ELR (cell line): ENCODE measurements at places on chromosomes 12 and 14.
A peak's percentile ranks its signal among the peaks of the same experiment; 100 is the strongest.

DNA sequence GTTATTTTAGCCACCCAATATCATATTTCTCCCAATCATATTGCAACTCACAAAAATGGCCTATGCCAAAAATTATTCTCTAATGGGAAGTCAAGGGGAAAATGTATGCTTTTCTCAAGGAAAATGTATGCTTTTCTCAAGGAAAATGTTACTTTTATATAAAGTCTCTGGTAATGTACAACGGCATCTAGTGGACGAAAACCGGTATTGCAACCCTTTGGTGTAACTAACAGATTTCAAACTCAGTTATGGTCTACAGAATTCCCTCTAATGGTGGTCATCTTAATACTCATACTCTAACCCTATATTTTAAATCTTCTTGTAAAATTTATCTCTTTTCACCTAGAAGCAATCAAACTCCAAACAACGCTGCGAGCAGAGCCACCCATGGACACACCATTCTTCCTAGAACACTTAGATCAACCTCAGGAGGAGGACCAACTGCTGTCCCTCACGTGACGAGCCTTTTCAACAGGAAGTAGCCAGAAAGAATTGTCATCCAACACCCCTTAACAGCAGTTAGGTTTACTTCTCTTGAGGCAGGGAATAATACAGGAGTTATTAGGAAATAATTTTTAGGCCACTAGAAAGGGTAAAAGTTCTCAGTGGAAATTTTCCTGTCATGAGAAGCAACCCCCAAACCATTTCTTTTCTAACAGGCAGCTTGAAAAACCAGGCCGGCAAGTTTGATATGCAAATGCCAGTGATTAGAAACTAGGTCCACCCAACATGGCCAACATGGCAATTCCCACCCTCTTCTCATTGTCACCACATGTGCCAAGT, 20.1 kb downstream of the APOBEC1 start:
- DNase-seq: peak; percentile 65

GRCh38 chr12:51326698-51327439, 2.9 kb upstream of the BIN2 start:
- DNase-seq: peak; percentile 56

- DNase-seq: no peak
Measured at GRCh38 chr14:22492622-22493542, 96.1 kb downstream of the DAD1 start.

DNA sequence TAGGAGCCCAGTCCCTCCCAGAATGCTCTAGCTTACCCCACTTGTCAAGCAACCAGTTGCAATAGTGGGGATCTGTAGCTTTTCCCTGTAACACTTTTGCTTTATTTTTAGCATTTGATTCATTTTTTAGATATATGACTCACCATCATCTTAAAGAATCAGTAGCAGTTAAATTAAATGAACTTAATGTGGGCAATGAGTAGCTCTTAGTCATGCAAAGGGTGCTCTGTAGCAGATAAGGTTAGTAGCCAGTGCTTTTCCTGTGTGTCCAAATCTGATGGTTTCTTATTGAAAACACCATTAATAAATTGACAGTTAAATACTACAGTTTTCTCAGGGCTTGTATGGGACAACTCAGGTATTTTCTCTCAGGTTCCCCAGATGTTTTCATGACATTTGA, 311.8 kb downstream of the RERGL start:
- DNase-seq: peak; percentile 59

DNA sequence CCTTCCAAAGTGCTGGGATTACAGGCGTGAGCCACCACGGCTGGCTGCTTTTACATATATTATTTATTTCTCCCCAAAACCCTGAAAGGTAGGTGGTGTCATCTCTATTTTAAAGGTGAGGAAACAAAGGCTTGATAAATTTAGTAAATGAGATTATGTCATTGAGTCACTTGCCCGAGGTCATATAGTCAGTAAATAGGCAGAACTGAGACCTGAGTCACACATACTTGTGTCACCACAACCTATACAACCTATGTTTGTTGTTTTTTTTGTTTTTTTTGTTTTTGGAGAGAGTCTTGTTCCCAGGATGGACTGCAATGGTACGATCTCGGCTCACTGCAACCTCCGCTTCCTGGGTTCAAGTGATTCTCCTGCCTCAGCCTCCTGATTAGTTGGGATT, 12.8 kb downstream of the TSFM start:
- DNase-seq: peak; percentile 93

- DNase-seq: no peak
Measured at GRCh38 chr12:118206107-118206412, 70.1 kb downstream of the PEBP1 start.

- DNase-seq: no peak
Measured at GRCh38 chr14:77613201-77613600, 3.2 kb downstream of the SPTLC2 start.

- DNase-seq: no peak
Measured at GRCh38 chr14:103135333-103136260, 12.3 kb downstream of the TNFAIP2 start.

DNA sequence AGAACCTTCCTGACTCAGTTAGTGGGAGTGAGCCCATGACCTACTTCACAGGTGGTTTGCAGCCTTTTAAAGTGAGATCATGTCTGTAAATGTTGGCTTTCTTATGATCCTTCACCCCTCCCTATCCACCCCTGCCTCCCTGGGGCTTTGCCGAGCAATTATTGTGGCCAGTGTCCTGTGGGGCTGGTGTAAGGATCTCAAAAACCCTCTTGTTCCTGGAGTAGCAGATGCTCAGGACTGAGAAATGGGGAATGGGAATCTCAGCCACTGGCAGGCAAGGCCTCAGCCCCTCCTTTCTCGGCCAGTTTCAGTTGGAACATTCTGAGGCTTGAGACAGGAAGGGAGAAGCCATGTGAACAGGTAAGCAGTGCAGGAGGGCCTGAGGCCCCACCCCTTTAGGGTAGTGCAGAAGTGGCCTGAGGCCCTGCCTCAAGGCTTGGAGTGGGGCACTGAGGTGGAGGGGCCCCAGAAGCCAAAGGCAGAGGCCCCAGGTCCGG, 53.8 kb downstream of the PLEKHG3 start:
- peak; percentile 19 for DNase-seq

DNA sequence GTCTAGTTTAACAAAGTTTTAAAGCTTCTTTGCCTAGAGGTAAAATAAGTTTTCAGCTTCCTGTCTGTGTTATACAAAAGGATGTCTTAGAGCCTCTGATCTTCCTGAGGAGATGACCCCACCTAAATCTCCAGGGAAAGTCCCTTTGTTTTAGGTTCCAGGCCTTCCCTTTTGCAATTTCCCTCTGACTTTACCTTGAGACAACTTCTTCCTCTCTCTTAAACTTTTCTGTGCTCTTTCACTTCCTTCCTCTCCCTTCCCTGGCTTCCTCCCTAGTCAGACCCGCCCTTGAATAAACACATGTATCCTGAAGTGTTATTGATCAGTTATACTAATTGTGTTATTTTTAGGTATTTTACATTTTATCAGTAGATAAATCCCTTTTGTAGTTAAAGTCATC, 134.8 kb downstream of the DYRK2 start:
- DNase-seq: no peak

- DNase-seq: no peak
Measured at GRCh38 chr12:69969011-69969410, 144.0 kb downstream of the MYRFL start.

DNA sequence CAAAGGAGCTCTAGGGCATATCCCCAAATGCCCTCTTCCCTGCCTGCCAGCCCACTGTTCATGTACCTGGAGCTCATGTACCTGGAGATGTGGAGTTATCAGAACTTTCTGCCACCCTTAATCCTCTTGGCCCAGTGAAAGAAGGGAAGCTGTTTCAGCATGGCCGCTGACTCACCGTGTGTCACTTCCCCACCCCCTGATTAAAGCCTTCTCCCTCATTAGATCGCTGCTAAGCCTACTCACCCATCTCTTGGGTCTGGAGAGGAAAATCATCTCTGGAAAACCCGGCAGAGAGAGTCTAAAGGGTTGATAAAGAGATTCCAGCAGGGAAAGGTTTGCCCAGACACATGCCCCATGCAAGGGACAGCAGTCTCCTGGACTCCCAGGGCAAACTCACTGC, 4.5 kb upstream of the LTBP2 start:
- DNase-seq: peak; percentile 97

GRCh38 chr12:27592548-27592947, 68.5 kb downstream of the PPFIBP1 start:
- DNase-seq: peak; percentile 60

DNA sequence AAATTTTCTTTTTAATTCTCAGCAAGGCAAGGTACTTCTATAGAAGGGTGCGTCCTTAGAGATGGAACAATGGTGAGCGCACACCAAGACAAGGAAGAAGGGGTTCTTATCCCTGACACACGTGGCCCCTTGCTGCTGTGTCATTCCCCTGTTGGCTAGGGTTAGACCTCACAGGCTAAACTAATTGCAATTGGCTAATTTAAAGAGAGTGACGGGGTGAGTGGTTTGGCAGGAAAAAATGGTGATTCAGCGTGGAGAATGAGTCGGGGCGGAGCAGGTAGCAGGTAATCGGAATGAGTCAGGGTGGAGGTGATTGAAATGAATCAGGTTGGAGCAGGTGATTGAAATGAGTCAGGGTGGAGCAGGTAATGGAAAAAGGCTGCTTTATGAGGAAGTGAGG, 36.3 kb upstream of the HECTD1 start:
- no peak for DNase-seq

DNA sequence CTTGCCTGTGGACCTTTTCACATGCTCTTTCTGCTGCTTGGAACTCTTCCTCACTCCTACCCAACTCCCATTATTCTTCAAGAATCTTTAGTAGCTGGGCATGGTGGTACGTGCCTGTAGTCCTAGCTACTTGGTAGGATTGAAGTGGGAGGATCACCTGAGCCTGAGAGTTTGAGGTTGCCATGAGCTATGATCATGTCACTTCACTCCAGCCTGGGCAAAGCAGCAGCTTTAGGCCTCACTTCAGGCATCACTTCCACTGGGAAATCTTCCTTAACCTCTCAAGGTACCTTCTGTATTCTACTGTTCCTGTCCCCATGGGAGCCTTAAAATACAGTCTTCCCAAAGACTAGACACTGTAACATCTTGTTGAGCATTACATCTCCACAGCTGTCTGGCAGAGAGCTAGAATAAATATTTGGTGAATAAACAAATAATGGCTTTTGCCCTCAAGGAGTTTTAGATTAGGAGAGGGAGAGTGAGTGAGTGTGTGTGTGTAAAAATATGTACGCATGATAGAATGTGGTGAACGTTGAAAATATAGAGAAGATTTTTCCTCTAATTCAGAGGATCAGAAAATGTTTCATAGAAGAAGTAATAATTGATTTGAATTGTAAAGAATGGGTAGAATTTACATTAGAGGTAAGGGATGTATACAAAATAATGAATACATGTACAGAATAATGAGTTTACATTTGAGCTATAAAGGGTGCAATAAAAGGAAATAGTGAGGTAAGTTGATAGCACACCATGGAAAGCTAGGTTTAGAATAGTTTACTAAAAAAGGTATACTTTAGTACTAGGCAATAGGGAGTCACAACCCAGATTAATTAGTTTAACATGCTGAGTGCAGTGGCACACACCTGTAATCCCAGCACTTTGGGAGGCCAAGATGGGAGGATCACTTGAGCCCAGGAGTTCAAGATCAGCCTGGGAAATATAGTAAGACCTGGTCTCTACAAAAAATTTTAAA, 29.2 kb upstream of the BMAL2 start:
- DNase-seq: no peak

DNA sequence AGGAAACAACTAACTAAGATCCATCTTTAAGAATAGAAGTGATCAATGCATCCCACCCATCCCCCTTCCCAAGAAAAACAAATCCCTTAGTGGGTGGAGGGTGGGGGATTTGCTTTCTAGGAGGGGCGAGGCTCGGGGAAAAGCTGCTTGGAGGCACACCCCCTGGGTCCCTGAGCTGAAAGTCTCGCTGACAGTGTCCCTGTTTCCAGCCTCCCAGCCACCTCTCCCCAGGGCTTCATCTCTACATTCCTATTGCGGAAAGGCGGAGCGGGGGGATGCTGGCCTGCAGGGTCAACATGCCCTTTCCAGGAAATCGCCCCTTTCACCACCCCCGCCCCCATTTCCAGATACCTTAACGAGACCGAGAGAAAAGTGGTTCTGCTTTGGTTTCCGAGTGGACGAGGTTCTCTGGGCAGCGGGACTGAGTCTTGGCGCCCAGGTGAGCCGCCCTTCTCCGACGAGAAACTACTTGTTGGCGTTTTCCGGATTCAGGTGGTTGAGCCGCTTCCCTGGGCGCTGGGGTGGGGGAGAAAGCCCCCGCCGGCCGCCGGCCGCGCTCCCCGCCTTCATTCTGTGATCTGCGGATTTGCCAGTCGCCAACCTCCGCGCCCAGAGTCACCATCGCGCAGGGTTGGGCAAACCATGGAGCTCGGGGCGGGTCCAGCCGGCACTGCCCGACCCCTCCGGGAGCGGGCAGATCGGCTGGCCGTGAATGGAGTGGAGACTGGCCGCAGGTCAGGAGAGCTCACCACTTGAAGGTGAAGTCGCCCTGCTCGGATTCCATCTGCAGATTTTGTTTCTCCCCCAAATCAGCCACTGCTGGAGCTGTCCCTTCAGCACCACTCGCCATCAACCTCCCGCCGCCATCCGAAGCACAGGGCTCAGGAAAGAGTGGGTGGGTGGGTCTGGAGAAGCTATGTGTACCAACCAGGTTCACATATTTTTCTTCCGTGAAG, 505 bp downstream of the KCNC2 start:
- DNase-seq: peak; percentile 48

DNA sequence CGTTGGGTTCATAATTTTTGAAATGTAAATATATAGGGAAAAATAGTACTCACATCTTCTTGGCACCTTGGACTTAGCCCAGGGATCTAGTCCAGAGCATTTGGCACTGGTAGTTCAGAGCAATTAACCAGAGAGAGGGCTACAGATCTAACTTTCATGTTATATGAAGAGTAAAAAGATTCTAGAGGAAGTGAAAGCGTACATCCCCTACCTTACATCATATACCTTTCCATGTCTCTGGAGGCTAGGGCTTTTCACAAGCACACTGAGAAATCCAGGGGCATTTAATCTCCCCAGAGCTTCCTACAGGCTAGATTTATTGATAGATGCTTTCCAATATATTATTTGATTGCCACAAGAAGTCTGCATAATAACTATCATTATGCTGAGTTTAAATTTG, 687.5 kb upstream of the FBXO33 start:
- no peak for DNase-seq

DNA sequence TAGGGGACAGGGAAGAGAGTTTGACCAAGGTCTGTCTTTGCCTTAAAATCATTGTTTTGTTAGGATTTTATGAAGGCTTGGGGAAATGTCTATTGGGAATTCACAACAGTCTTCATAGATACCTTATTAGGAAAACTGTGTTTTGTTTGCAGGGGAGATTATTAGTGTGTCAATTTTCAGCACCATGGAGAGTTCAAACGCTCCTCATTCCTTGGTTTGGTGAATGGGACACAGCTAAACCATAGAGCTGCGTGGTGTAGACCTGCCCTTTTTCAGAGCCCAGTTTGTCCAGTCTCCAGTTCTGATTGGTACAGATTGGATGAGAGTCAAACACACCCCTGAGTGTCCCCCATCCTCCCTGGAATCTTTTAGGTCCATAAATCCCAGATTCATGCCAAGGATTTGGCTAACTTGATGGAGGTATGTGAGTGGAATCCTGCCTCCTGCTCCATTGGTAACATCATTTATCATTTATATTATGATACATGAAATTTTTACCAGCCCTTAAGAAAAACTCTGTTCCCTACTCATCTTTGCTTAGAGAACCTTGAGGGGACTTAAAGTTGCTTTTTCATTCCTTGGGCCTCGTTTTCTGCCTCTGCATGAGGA, 12.0 kb downstream of the NGDN start:
- DNase-seq: peak; percentile 23
